Activated T-cell treated with anti-CD3 and anti-CD28 coated beads, Interleukin-2, amount 50 U/mL, for 4 hours (primary cell): ENCODE measurements at places on chromosomes 3 and 15. TPM values are rescaled to one million over a fixed set of nuclear protein-coding genes. Genes with fewer than 3 reads are reported as not detected.

The SCAANT1 gene
- not detected for total RNA-seq

The PTX3 gene
- total RNA-seq, result not detected

The TMEM44 gene
- total RNA-seq, result 2.0 TPM

The LRRIQ4 gene
- not detected for total RNA-seq

The RYR3 gene
- not detected for total RNA-seq

The TRNT1 gene
- total RNA-seq, result 42.8 TPM

The PYGO1 gene
- total RNA-seq, result 0.13 TPM

The NR2E3 gene
- total RNA-seq, result not detected

The HRG gene
- not detected for total RNA-seq
